A172 (cell line): ENCODE measurements at places on chromosomes 12 and 14.

DNA sequence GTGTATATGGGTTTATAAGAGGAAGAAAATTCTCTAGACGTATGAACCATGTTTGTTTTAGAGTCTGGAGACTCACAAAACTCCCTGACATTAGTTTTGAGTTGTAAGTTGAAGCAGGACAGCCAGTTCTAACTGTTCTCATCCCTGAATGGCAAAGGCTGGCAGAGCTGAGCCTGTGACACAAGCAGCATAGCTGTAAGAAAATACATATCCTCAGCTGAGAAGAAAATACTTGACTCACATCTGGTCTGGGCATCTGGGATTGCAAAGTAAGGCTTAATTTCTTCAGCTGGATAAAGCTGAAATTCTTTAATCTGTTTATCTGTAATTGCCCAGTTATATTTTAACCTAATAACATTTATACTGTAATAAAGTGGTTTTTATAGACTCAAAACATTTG is 156.3 kb downstream of the PELI2 start:
- DNase-seq = no peak

DNA sequence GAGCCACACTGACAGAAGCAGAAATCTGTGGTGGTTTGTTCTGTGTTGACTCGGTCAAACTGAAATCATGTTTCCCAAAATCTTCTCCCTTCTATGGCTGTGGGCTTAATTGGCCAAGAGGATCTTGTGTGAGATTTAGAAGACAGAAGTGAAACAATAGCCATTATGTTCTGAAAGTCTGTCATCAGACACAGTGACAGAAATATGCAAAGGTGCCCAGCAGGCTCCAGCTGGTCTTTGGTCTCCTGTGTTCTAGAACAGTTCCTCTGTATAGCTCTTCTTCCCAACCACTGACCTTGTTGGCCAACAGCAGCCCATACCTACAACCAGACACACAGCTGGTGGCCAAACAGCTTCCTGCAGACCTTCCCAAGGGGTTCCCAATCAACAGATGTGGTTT is 25.0 kb upstream of the COCH start:
- no peak for DNase-seq

- no peak for DNase-seq
Observed at GRCh38 chr12:41339784-41340183, 151.7 kb downstream of the PDZRN4 start.

- DNase-seq = peak; percentile 0
Observed at GRCh38 chr14:46661728-46662127, 10.1 kb upstream of the RPL10L start.
